ENCODE measurements at places on chromosomes 5 and 9.
A peak's percentile ranks its signal among the peaks of the same experiment; 100 is the strongest.

DNA sequence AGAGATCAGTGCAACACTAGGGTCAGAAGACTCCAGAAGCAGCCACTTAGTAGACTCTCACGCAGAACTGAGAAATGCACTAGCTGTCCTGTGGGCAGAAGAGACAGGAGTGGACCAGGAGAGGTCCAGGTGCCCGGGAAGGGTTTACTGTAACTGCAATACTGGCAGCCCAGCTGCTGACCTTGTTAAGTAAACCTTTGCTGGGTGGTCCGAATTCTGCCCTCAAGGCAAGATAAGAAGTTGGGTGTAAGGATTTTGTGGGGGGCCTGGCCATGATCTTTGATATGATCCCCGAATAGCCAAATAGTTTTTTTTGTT is 91.3 kb downstream of the PDE6A start:
- DNase-seq = no peak

- peak; percentile 41 for DNase-seq
These were observed 2.7 kb upstream of the ITK start for GRCh38 chr5:157177953-157178352.

DNA sequence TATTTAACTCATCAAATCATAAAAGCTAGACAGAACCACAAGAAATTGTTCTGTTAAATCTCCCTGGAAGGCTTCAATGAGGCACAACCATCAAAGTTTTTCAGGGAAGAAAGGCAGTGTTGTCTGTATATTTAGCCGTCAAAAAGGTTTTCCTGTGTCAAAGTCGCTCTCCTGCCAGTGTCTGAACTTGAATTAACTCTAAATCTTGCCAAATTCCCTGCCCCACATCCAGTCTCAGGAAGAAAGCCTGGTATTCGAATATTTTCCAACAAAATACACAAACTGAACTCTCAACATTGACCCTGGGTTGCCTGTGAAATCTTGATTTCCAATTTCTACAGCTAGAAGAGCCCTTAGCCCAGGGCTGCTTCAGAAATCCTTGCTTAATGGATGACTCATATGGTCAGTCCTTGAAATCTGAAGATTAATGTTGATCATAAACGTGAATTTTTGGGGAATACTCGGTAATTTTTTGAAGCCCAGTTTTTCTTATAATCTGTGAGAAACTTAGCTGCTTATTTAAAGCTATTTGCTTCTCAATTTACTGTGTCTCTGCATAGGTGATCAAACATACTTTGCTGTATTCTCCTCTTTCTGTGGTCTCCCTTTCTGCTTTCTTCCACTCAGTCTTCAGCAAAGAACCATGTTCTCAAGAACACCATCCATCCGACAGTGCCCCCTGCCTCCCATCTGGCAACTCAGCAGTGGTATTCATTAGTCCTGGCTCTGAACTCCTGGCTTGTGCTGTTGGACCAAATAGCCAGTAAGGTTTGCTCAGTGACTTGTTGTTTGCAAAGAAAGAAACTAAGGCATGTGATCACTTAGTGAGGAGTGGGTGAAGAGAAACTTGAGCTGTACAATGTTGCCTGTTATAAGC is 58.9 kb downstream of the NREP start:
- no peak for DNase-seq

GRCh38 chr5:78719504-78720219 is 71.1 kb upstream of the LHFPL2 start:
- DNase-seq = no peak

DNA sequence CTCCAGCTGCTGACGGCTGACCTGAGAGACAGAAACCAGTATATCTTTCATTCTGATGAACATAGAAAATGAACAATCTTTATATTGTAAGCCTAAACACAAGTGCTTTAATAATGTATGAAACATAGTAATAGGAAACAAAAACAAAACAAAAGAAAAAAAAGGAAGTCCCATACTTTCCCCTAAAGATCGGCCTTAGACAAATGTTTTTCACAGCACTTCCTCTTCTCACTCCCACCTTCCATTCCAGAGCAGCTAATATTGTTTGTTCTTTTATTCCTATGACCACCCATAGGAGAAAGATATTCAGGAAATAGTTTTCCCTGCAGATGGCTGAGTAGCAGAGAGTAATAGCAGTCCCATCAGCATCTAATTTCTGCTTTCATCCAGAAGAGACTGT is 194.4 kb upstream of the SLC27A6 start:
- no peak for DNase-seq
